ENCODE measurements at places on chromosomes 2 and 18. TPM values are rescaled to one million over a fixed set of nuclear protein-coding genes. Genes with fewer than 3 reads are reported as not detected.

ZBTB7C gene
- 9.9 TPM for total RNA-seq

AGXT gene
- not detected for total RNA-seq

MTIF2 gene
- 27.9 TPM for total RNA-seq

KCNK3 gene
- 10.1 TPM for total RNA-seq

UGT1A4 gene
- total RNA-seq = not detected

SLC9A2 gene
- total RNA-seq = 1.8 TPM

VWA3B gene
- total RNA-seq = 2.8 TPM

UGT1A3 gene
- not detected for total RNA-seq

LYPD6 gene
- total RNA-seq = 20.5 TPM

UGP2 gene
- total RNA-seq = 116 TPM

ELOA2 gene
- not detected for total RNA-seq

TNS1 gene
- total RNA-seq = 12.7 TPM

CFAP210 gene
- 6.0 TPM for total RNA-seq

RAB27B gene
- total RNA-seq = 118 TPM

ZDBF2 gene
- 44.5 TPM for total RNA-seq

FBXO15 gene
- 7.2 TPM for total RNA-seq

SERPINB13 gene
- total RNA-seq = under 0.01 TPM

GREB1 gene
- total RNA-seq = 15.0 TPM

INHBB gene
- 11.3 TPM for total RNA-seq
